ENCODE measurements at places on chromosomes 6 and 20.

- DNase-seq: no peak
Measured at GRCh38 chr6:53045891-53046673, 19.1 kb upstream of the FBXO9 start.

- no peak for DNase-seq
Measured at GRCh38 chr20:62368392-62368975, 1.4 kb upstream of the LAMA5 start.

GRCh38 chr6:154280521-154280920 lies 76.1 kb downstream of the IPCEF1 start:
- DNase-seq: no peak

- DNase-seq: no peak
Measured at GRCh38 chr20:51497542-51498467, 44.7 kb downstream of the NFATC2 start.

DNA sequence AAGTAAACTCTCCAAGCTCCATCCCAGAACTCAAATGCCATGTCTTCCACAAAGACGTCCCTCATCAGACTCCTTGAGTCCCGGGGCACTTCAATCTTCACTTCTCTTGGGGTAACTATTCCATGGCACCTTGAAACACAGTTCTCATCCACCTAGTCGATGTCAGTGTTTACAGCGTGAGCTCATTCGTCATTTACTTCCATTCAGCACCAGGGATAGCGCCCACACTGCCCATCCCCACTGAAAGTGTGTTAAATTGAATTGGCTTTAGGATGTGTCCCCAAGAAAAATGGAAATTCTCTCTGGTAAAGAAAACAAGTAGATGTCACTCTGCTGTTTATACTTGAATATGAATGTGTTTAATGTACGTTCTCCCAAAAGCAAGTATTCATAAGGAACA lies 31.3 kb downstream of the KCNK15 start:
- peak; percentile 29 for DNase-seq

DNA sequence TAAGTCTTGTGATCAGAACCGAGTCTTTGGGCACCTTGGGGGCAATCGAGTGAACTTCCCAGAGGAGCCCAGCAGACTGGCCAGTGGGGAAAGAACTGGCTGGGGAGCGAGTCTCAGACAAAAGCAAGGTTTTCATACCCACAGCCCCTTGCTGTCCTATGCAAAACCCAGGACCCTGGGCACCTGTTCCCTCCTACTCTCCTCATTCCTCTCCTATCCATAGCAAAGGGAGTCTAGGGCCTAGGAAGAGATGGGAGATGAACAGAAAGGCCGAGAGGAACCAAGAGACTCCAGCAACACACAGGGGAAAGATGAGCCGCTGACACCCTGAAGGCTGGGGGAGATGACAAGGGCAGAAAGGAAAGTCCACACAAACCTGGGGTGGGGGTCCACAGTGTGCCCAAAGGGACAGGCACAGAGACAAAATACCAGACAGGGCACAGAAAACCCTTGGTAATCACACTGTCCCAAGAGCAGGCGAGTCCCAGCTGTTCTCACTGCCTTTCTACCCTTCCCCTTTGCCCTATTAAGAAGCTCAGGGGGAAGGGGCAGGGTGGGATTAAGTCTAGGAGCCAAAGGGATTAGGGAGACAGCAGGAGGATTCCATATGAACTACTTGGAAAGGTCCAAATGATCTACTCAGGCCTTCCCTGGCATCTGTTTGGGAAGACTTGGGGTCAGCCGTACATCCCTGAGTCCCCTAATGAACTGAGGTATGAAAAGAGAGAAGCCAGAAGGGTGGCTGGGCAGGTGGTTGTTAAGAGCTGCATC lies 6.5 kb downstream of the PPP1R18 start:
- DNase-seq: no peak

DNA sequence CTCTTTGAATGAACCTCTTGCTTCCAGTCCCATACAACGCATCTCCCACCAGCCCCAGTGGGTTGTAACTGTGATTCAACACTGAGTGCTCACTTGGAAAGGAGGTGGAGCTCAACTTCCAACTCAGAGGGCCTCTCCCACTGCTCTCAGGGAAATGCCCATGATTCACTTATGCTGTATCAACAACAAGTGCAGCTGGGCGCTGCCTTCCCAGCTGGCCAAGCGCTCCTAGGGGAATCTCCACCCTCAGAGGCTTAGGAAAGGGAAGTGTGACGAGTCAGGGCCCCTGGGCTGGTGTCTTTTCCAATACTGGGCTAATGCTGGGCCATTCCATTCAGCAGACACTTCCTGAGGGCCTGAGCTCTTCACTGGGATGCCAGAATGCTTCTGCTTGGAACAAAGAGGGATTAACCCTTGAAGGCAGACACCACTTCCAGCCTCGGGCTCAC lies 8.1 kb upstream of the OCSTAMP start:
- peak; percentile 69 for DNase-seq

GRCh38 chr6:45092135-45092534 lies 236.0 kb upstream of the RUNX2 start:
- DNase-seq: no peak

DNA sequence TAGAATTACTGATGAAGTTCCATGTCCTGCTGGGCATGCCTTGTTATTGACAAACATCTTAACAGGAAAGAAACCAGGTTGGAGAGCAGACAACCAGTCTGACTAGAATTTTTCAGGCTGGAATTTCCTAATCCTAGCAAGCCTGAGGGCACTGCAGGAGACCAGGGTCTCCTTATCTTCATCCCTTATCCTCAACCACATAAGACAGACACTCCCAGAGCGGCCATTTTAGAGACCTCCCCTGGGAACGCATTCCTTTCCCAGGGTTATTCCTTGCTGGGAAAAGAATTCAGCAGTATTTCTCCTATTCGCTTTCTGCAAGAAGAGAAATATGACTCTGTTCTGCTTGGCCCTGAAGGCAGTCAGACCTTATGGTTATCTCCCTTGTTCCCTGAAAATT lies 803.7 kb downstream of the GRIK2 start:
- no peak for DNase-seq

DNA sequence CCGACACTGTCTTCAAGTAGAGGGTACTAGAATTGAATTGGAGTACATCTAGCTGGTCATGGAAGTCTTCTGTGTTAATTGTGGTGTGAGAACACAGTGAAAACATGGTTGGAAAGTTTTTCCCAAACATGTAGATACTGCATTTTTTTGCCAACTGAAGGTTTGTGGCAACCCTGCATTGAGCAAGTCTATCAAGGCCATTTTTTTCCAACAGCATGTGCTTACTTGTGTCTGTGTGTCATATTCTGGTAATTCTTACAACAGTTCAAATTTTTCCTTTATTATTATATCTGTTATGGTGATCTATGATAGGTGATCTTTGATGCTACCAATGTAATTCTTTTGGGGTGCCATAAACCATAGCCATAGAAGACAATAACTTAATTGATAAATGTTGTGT lies 147.0 kb downstream of the MYB start:
- DNase-seq: no peak

DNA sequence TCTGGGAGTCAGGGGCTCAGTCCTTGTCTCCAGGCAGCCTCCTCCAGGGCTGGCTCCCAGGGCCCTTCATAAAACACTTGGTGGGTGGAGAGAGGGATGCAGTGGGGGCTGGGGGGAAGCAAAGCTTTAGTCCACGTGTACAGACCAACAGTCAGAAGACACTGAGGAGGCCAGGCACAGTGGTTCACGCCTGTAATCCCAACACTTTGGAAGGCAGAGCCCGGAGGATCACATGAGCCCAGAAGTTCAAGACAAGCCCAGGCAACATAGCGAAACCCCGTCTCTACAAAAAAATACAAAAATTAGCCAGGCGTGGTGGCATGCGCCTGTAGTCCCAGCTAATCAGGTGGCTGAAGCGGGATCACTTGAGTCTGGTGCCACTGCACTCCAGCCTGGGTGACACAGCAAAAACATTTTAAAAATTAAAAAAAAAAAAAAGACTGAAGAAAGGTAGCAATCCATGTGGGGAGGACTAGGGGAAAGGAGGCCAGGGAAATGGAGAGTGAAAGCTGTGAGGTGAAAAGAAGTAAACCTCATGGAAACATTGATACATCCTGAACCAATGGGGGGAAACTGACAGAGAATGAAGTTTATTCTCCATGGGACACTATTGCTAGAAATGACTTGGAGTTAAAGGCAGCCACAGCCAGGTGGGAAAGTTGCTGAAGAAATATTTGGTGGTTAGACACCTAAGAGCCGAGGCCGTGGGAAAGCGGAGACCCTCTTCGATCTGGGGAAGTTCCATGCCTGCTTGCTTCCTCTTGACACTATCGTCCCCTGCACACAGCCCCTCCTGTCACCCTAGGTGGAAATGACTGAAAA lies 35.4 kb downstream of the PIM1 start:
- no peak for DNase-seq

- no peak for DNase-seq
Measured at GRCh38 chr6:100998111-100998510, 117.0 kb upstream of the ASCC3 start.

- peak; percentile 84 for DNase-seq
Measured at GRCh38 chr6:163745536-163746400, 331.2 kb downstream of the QKI start.

GRCh38 chr6:74075323-74075722 lies 379.3 kb downstream of the CD109 start:
- DNase-seq: no peak

DNA sequence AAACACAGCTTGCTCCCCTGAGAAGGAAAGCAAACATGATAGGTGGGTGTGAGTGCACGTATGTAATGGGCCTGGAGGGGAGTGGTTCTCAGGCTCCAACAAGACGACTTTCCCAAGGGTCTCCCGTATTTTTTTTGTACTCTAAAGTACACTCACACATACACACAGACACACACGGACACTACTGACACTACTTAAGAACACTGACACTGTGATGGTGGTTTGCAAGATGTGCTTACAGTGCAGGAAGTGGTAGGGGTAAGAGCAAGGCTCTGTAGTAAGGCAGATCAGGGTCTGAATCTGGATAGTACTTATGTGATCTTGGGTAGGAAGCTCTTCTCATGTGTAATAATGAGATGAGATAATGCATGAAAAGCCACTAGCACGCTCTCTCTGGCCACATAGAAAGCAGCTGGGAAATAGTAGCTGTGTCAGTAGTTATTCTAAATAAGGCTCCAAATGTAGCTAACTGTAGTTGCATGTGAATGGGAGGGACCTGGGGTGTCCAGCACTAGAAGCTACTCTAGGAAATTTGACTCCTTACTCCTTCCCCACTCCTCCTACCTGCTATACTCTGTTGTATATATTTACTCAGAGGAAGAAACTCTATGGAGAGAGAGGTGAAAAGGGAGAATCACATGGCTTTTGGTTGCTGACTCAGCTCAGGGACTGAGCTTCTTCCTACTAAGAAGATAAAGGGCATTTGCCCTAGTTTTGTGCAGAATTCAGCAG lies 8.4 kb upstream of the ZBTB24 start:
- DNase-seq: no peak

- DNase-seq: peak; percentile 64
Measured at GRCh38 chr6:22231616-22232015, 65.2 kb downstream of the PRL start.

- DNase-seq: no peak
Measured at GRCh38 chr6:77264970-77265369, 198.3 kb downstream of the HTR1B start.

GRCh38 chr20:19644085-19644484 lies 114.0 kb upstream of the RIN2 start:
- DNase-seq: no peak

GRCh38 chr6:139778688-139779087 lies 404.2 kb upstream of the CITED2 start:
- DNase-seq: peak; percentile 39

DNA sequence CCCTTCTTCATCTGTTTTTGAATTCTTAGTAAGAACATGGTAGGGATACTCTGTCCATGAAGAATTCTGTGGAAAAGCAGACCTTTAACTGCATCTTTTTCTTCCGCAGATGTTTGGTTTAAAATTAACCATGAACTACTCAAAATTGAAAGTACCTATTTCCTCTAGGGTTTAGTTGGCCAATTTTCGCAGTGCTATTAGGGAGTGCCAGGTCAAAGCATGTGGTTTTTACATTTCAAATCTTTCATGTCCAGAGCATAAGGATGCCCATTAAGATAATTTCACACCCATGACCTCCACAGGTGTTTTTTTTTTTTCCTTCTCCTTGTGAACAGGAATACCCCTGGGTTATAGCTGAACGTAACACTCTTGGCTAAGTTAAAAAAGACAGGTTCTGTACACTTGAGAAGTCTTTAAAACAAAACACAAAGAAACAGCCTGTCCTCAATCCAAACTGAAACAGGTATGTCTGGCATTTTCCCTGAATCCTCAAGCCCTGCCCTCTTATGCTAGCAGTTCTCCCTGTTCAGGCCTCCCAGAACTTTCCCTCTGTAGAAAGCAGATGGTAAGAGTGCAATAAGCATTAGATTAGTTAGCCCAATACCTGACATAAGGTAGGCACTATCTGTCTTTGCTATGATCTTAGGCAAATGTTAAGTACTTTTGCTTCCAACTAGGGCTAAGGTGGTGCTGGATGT lies 67.1 kb downstream of the ELOVL5 start:
- DNase-seq: no peak

GRCh38 chr20:33883164-33883563 lies 72.0 kb downstream of the CHMP4B start:
- no peak for DNase-seq

DNA sequence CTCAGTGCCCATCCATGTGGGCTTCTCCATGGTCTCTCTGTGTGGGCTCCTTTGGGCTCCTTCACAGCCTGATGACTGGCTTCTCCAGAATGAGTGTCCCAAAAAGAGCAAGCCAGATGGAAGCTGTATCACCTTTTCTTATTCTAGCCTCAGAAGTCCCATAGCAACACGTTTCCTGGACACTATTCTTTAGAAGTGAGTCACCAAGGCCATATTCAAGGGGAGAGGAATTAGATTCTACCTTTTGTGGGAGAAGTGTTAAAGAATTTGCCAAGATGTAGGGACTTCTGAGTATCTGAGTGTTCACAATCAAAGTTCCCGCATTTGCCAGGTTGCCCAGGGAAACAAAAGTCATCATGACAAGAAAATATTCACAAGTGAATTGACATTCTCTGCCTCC lies 20.7 kb upstream of the TBC1D22B start:
- peak; percentile 47 for DNase-seq

Measured in astrocyte of the spinal cord (primary cell).